T-helper 1 cell (primary cell): ENCODE measurements at places on chromosomes 4 and X.

- no peak for DNase-seq
Observed at GRCh38 chr4:55907469-55907868, 41.3 kb upstream of the CEP135 start.

DNA sequence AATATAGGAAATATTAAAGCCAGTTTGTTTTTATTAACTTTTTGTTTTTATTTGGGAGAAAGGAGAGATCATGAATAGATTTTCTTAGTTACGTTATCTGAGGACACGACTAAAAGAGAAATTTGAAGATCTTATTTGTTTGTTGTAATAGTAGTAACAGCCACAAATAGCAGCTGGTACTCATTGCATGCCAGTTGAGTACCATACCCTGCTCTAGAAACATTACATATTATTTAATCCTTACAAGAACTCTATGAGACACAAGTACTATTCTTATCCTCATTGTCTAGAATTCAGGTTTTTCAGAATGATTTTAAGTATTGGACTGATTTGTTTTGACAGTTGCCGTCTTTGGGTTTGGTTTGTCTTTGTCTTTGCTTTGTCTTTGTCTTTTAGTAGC lies 31.8 kb downstream of the USP53 start:
- DNase-seq = no peak

GRCh38 chrX:107000013-107000515 lies at the start of gene MORC4:
TSS of gene MORC4 (minus strand) at chrX:107000212. CDS start at chrX:106999969, 243 bp downstream.
- peak; percentile 37 for DNase-seq

DNA sequence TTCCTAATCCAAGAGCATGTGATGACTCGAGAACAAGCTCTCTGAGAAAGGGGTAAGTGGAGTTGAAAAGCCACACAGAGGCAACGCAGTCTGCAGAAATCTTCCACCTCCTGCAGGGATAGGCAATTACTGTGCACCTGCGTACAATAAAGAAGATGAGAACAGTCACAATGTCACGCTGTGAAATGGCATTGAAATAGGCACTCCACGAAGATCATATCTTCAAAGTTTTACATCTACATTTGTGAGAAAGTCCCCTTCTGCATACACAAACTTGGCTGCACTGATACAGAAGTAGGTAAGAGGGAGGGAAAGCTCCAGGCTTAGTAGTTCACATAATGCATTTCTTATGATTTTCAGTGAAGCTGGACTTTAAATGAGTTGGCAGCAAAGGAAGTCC lies 27.1 kb downstream of the DDX60L start:
- no peak for DNase-seq

- no peak for DNase-seq
Observed at GRCh38 chr4:181755846-181756245, 487.4 kb upstream of the TENM3 start.

- no peak for DNase-seq
Observed at GRCh38 chr4:82042042-82042441, 331.7 kb downstream of the HNRNPD start.

DNA sequence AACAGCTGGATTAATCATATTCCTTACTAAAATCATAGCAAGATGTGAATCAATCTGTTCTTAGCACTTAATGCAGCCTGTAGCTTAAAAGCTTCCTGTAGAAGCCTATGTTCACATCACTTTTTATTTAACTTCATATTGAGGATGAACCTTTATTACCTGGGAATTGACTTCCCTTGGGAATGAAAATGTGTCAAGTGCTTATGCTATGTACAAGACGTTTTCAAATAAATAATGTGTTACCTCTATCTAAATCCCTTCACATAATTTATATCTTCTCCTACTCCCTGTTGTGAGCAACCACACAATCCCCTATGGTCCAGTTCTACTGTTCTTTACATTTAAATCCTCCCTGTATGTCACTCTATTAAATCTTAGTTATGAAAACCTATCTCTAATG lies 633.1 kb downstream of the FSTL5 start:
- DNase-seq = no peak

DNA sequence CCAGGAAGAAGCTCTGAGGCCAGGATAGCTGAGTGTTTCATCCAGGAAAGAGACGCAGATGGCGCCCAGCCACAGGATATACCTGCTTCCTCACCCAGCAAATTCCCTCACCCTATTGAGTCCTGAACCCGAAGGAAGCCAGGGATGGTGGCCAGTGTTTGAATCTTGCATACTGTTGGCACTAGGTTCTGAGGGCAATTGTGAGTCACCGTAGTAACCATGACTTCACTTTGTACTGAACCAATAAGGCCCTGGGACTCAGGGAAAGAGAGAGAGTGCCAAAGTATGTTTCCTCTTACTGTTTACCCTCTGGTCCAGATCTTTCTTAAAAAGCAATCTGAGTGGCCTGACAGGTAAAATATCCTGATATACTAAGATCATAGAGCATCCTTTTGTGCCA lies 25.6 kb upstream of the SMIM10L2A start:
- DNase-seq = no peak

- no peak for DNase-seq
Observed at GRCh38 chrX:68723491-68724155, 76.2 kb downstream of the STARD8 start.

DNA sequence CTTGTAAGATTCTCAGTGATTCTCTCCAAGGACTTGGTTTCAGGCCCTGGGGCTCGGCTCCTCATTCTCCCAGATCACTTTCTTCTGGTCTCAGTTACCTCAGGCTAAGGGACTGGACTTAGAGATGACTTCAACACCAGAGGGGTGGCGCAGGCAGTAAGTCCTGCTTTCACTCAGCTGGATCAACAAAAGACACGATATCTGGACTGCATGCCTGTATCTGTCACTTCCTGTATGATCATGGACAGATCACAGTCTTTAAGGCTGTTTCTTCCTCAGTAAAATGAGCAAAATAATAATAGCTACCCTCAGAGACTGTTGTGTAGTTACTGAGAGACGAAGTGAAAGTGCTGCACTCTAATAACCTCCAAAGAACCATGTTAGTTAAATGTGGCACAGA lies 19.5 kb upstream of the CXCR3 start:
- no peak for DNase-seq
